Mesangial cell (primary cell): ENCODE measurements at places on chromosomes 6 and 20. TPM values are rescaled to one million over a fixed set of nuclear protein-coding genes. Genes with fewer than 3 reads are reported as not detected.

ESR1 gene
- total RNA-seq: not detected in 2 replicates

C6orf163 gene
- 1.6 TPM in 1 of 2 replicates, not detected in the other for total RNA-seq

KCNG1 gene
- 33.8 and 34.1 TPM in 2 replicates for total RNA-seq

NHLRC1 gene
- total RNA-seq: 1.9 and 2.9 TPM in 2 replicates

IGF2R gene
- 86.4 and 111 TPM in 2 replicates for total RNA-seq

NNAT gene
- 20.9 and 41.1 TPM in 2 replicates for total RNA-seq

LINC00237 gene
- not detected in 2 replicates for total RNA-seq

EBF4 gene
- total RNA-seq: 0.98 and 7.2 TPM in 2 replicates

PTCRA gene
- total RNA-seq: not detected in 2 replicates

CLIC5 gene
- total RNA-seq: 0.49 and 2.8 TPM in 2 replicates

CDH4 gene
- 12.4 and 13.7 TPM in 2 replicates for total RNA-seq

GABRR2 gene
- total RNA-seq: 0.13 TPM in 1 of 2 replicates, not detected in the other

PSMB8 gene
- 36.0 and 72.1 TPM in 2 replicates for total RNA-seq

KHDC1L gene
- 0.33 TPM in 1 of 2 replicates, not detected in the other for total RNA-seq

HLA-DQB2 gene
- total RNA-seq: 0.16 TPM in 1 of 2 replicates, not detected in the other

MYLK2 gene
- 0.65 and 0.76 TPM in 2 replicates for total RNA-seq

FOXC1 gene
- 17.6 and 34.1 TPM in 2 replicates for total RNA-seq

GRM1 gene
- total RNA-seq: under 0.01 and 0.25 TPM in 2 replicates
